T-helper 17 cell (primary cell): ENCODE measurements at places on chromosomes 3 and 15. TPM values are rescaled to one million over a fixed set of nuclear protein-coding genes. Genes with fewer than 3 reads are reported as not detected.

Gene VPS18
- 18.4 TPM for total RNA-seq

Gene GOLGA8J
- 0.50 TPM for total RNA-seq

Gene GOLGA6L10
- total RNA-seq: 1.4 TPM

Gene HTR3E
- total RNA-seq: not detected

Gene EIF4A2
- 882 TPM for total RNA-seq
